ENCODE measurements at places on chromosomes 1 and 21.
A peak's percentile ranks its signal among the peaks of the same experiment; 100 is the strongest.

DNA sequence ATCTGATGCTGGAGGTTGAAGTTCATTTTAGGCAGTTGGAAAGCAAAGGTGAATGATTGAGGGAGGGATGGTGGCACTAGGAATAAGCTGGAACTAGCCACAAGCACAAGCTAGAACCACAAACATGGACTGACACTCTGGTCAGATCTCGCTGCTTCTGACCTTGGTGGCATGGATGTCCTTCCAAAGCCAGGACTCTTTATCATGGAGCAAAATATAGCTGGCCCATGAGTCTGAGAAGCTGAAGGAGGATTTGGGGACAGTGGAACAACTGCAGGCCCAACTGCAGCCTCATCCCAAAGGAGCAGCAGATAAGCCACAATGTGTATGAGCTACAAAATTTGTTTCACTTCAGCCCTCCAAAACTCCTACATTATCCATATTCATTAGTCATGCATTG, 35.5 kb downstream of the SRSF11 start:
- DNase-seq, result no peak

DNA sequence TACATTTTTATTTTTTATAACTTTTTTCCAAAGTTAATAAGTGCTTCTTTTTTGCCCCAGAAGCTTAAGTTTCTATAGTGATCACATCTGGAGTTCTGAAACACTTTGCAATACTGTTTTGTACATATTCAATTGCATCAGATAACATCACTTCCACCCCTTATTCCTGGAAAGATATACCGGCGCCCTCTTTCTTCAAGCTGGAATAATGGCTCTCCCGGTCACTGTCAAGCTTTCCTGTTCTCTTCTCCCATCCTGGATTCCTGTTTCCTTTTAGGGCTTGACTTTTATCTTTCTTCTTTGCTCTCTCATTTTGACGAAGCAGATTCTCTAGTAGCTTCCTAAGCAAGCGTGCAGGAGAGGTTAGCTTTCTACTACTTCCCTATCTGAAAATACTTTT, 1866.8 kb downstream of the MRPL39 start:
- no peak for DNase-seq

GRCh38 chr1:207867136-207868109, 43.5 kb downstream of the CD34 start:
- DNase-seq, result no peak

GRCh38 chr1:55232448-55233144, 17.4 kb upstream of the USP24 start:
- DNase-seq, result no peak

GRCh38 chr1:7941437-7941793, 776 bp upstream of the TNFRSF9 start:
- no peak for DNase-seq

GRCh38 chr1:33292726-33293340, 28.1 kb downstream of the A3GALT2 start:
- no peak for DNase-seq

- DNase-seq, result no peak
Measured at GRCh38 chr1:64228167-64228957, 24.9 kb downstream of the UBE2U start.

DNA sequence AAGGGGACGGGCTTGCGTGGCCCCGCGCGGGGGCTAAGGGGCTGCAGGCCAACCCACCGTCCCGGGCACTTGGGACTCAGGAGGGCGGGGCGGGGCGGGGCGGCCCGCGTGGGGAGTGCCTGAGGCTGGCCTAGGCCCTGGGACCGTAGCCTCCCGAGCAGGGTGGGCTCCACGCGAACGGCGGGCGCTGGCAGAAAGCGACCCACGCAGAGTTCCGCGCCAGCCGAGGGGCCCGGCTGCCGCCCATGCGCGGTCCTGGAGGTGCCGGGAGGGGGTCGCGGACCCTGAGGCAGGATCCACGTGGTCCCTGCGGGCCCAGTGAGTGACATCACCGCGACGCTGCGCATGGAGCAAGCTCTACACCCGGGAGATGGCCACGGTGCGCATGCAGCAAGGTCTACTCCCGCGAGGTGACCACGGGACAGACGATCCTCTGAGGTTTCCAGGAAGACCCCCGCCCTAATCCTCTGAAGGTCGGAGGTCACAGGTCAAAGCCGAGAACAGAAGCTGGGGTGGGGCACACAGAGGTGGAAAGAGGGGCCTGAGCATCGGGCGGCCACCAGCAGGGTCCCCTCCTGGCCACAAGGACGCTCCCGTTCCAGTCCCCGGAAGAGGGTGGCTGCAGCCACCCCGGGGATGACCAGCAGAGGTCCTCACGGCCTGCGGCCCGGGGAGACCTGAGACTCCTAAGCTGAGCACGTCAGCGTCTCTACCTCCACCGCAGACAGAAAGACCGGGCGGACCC, 13.5 kb upstream of the SLC19A1 start:
- DNase-seq, result peak; percentile 83

GRCh38 chr1:45246760-45247159, 40.4 kb upstream of the ZSWIM5 start:
- DNase-seq, result no peak

DNA sequence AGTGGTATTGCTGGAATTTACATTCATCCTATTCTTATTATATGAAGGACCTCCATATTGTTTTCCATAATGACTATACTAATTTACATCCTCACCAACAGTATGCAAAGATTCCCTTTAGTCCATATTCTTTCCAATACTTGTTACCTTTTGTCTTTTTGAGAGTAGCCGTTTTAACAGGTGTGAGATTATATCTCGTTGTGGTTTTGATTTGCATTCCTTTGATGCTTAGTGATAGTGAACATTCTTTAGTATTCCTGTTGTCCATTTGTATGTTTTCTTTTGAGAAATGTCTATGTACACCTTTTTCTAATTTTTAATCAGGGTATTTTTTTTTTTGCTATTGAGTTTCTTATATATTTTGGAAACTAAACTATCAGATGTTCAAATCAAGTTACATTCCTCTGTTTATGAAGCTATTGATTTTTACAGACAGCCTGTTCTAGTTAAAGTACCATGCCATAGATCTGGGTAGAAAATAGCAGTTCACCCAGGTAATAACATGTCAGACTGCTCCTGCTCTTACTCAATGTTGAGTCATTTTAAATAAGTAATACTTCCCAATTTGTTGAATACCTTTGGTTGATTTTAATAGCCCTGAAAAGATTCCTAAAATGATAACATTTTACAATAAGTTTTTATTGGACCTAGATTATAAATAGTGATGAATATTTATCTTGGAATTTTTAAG, 1108.7 kb downstream of the NCAM2 start:
- DNase-seq, result no peak

- no peak for DNase-seq
Measured at GRCh38 chr1:68229650-68230483, 2.5 kb downstream of the WLS start.

DNA sequence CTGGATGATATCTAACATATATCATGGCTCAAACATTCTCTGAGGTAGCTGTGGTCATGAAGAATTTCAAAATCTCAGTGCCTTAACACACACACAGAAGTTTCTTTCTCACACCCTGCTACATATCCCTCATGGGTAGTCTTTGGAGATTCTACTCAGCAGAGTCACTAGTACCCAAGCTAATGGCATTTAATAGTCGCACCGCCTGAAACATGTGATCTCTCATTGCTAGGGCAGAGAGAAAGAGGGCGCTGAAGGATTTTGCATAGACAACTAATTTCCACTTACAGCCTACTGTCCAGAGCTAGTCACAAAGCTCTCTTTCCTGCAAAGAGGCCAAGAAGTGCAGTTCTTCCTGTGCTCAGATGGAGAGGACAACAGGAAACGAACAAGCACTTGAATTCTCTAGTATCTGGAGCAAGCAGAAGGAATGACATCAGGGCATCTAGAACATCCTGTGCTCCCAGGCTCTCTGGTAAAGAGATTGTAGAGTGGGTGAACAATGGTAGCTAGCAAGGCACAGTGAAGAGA, 183.4 kb upstream of the PTBP2 start:
- DNase-seq, result peak; percentile 73

DNA sequence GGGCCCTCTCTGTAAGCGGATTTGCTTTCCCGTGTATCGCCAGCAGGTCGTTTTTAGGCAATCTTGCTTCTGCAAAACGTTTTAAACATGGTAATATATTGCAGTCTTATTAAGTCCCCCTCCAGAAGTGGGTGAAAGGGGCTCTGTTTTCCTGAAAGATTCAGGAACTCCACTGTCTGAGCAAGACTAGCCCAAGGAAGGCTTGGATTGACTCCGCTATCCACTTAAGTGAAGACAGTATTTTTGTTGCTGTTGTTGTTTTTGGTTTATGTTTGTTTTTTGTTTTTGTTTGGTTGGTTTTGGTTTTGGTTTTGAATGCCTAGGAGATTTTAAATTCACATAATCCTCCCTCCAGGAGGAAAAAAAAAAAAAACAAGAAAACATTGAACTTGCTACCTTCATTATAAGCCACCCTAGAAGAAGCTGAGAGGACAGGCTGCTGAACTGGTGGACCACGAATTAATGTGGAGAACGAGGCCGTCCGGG, 29.1 kb upstream of the NFIA start:
- no peak for DNase-seq

GRCh38 chr1:104156738-104157137, 407.0 kb downstream of the AMY1C start:
- no peak for DNase-seq

GRCh38 chr1:218164930-218165700, 120.0 kb upstream of the RRP15 start:
- peak; percentile 45 for DNase-seq

GRCh38 chr1:184827600-184828368, 73.1 kb upstream of the EDEM3 start:
- DNase-seq, result peak; percentile 52

DNA sequence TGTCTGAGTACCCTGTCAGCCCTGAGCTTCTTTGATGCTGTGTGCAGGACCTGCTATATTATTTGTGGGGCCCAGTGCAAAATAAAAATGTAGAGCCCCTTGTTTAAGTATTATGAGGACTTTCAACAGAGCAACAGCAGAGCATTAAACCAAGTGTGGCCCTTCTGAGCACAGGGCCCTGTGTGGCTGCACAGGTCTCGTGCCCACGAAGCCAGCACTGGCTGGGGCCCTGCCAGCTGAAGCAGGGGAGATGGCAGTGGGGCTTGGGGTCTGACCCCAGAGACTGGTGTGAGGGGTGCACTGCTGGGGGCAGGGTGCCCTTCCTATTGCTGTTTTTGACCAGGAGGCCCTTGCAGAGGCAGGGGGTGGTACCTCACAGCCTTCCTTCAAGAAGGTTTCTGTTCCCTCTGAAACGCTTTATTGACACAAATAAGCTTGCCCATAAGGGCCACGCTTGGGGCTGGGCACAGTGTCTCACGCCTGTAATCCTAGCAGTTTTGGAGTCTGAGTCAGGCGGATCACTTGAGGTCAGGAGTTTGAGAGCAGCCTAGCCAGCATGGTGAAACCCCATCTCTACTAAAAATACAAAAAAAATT, 2.2 kb upstream of the SEMA4A start:
- DNase-seq, result peak; percentile 11

- no peak for DNase-seq
Measured at GRCh38 chr1:60589046-60589748, 493.2 kb upstream of the NFIA start.

DNA sequence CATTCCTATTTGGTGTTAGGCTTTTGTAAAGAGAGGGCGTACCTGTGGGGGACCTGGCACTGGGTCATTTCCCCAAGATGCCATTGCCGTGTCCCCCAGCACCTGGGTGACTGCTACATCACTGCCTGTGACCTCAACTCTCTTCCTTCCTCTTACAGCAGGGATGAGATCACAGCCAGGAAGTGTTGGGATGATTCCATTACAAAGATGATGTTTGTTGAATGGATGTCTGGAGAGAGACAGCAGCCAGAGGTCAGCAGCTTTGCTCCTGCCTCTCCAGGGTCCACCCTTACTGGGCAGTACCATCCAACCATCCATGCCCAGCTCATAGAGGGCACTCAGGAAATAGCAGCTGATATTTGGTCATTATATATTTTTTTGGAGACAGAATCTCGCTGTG, 35.1 kb downstream of the TMEM51 start:
- DNase-seq, result no peak

DNA sequence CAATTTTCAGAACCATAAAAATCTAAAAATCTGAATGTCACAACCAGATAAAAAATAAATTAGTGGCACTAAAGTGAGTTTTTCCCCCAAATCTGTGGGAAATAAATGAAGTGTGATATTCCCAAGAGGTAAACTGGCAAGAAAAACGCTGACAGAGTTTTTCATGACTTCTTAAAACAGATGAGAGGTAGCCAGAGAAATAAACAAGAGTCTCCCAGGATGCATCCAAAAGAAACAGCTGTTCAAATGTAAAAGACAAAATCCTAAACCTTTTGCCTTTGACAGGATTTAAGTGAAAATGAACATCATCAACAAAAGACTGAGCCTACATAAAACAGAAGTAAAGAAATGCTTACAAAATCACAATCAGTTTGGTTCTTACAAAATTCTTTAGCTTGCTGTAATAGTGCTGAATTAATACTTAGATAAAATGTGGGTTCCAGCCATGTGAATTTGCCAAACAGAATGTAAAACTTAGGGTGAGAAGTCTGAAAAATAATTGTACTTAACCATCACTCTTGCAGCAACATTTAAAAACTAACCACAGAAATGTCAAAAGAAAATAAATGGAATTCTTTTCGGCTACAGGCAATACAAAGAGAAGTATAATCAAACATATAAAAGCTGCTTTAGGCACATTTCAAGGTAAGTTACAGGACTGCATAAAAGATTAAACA, 133.6 kb downstream of the EIF4G3 start:
- DNase-seq, result no peak

DNA sequence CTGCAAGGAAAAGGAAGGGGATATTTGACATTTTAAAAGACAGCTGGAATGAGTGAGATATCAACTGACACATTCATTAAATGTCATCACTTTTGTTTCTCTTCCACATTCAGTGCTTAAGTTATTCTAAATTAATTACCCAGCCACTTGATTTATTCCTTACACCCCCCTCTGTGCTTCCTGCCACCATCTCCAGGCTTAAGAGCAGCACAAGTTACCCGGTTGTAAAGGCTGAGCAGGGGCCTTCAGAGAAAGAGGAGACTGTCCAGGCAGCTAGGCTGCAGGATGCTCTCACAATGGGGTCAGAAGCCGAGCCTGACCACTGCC, 71.4 kb downstream of the SYT6 start:
- no peak for DNase-seq

DNA sequence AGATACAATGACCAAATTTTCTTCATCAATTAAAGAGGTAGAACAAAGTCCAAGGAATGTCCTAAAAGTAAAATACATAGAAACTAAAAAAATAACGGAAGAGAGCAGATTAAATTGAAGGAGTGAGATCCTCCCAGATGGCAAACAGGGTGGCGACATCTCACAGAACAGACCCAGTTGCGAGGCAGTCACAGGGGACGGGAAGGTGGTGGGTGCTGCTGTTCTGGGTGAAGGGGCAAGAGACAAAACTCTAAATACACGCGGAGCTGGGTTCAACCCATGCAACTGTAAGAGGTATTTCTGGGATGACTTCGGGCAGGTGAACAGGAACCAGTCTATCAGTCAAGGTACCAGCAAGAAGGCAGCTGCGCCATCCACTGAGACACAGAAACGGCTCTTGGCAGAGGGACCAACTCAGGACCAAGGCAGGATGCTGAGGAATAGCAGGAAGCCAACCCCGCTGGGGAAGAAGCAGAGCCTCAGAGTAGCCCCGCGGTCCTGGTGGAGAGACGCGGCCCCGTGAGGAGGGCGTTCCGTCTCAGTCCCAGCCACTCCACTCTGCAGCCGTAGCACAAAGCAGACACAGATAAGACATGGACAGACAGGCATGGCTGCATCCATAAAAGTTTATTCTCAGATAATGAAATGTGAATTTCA, 32.2 kb downstream of the WDR4 start:
- DNase-seq, result no peak

GRCh38 chr21:45208627-45208951, 79.1 kb downstream of the POFUT2 start:
- DNase-seq, result no peak

GRCh38 chr1:20115479-20115878, 3.9 kb downstream of the PLA2G2D start:
- DNase-seq, result no peak

- no peak for DNase-seq
Measured at GRCh38 chr21:43605320-43606215, 53.7 kb downstream of the HSF2BP start.

Measured in right hindlimb (tissue), 1 donor.